Frontal cortex (tissue), 4 donors: ENCODE measurements at places on chromosomes 3 and 15. TPM values are rescaled to one million over a fixed set of nuclear protein-coding genes. Genes with fewer than 3 reads are reported as not detected.

Gene GOLGA6D
- not detected for total RNA-seq

Gene SEMA3B
- total RNA-seq = 2.4 TPM

Gene NR2E3
- total RNA-seq = not detected

Gene DUOXA1
- not detected for total RNA-seq

Gene CPLX3
- 0.82 TPM for total RNA-seq

Gene USP19
- 44.8 TPM for total RNA-seq

Gene CYP11A1
- not detected for total RNA-seq

Gene RUBCN
- total RNA-seq = 27.3 TPM

Gene PLSCR2
- not detected for total RNA-seq

Gene ZNF80
- not detected for total RNA-seq

Gene SLC24A1
- 1.6 TPM for total RNA-seq

Gene TLR9
- total RNA-seq = not detected

Gene KLHL40
- total RNA-seq = 0.41 TPM

Gene PTH1R
- 2.0 TPM for total RNA-seq

Gene LRRC3B
- 39.9 TPM for total RNA-seq

Gene MESP2
- not detected for total RNA-seq

Gene TRIM42
- total RNA-seq = not detected

Gene UNC45A
- 33.4 TPM for total RNA-seq

Gene GOLGA6L9
- 4.1 TPM for total RNA-seq

Gene IL1RAP
- 13.9 TPM for total RNA-seq

Gene IGF2BP2
- 20.0 TPM for total RNA-seq

Gene ARGFX
- not detected for total RNA-seq

Gene DPPA2
- total RNA-seq = not detected

Gene FSD2
- total RNA-seq = not detected

Gene SI
- not detected for total RNA-seq

Gene CHRM5
- total RNA-seq = 0.41 TPM

Gene TMCO5A
- total RNA-seq = not detected

Gene CCR9
- total RNA-seq = 0.41 TPM

Gene CLEC3B
- 24.1 TPM for total RNA-seq

Gene ZPLD1
- total RNA-seq = not detected

Gene SMCO1
- not detected for total RNA-seq

Gene DHFR2
- total RNA-seq = 10.2 TPM

Gene PLAAT1
- 18.3 TPM for total RNA-seq

Gene ROBO1
- 296 TPM for total RNA-seq

Gene CPNE9
- total RNA-seq = 0.41 TPM
